ENCODE measurements at places on chromosomes 3 and 15.

DNA sequence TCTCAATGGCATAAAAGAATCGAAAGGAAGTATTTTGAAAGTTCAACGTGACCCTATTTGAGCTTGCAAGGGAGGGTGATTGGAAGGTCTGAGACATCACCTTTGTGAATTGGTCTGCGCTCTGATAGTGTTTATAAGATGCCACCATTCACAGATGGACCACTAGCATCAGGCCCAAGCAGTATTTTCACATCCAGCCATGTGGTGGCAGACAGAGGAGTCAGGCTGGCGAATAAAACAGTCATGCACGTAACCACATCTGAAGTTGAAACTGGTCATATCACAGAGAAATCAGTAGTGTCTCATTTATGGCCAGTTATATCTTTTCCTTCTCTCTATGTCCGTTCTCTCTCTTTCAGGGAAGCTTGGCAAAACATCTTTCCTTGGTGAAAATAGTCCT is 170.1 kb upstream of the ONECUT1 start:
- no peak for DNase-seq

DNA sequence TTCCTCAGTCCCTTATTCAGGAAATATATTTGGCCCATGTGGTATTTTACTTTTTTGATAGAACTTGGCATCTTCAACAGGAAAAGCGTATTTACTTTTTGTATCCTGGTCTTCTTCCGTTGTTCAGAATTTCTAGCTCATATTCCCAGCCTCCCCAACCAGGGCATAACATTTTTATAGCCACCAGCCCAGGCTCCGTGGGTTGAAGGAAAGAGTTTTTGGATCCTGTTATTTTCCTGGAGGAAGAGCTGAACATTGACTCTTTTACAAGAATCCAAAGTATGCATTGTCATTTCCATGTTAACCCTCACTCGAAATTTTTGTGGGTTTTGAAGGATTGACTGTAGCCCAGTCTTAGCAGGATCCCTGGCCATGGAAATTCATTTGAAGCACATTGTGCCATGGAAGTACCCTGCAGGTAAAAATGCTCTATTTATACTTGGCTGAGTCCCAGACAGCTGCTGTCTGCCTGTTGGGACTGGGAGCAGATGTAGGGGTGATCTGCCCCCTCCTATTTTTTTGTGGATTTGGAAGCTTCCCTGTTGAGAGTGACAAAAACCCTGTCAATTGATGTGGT is 98.8 kb downstream of the AKAP13 start:
- no peak for DNase-seq

DNA sequence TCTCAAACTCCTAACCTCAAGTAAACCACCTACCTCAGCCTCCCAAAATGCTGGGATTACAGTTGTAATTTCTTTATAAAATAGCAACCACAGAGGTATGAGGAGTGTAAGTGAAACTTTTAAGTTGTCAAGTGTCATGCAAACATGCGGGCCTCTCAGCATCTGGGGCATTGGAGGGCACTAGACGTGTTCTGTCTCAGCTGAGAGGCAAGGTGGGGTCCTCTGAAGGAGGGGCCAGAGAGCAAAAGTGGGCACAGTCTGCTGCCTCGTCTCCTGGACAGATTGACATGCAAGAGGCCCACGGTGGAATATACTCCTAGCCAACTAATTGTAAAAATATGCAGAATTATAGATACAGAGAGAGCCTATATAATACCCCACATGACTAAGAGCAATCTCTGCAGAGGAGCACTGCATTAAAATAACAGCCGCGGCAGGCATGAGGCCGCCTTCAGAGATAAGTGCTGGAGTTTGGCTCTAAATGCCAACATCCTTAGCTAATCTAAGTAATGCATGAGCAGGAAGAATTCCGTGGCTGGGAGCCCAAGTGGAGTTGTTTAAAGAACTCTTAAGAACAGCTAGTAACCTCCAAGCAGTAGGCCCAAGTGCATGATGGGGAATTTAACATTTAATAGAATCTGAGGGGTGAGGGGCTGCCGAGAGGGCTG is 87.8 kb upstream of the RNU6-1 start:
- no peak for DNase-seq

DNA sequence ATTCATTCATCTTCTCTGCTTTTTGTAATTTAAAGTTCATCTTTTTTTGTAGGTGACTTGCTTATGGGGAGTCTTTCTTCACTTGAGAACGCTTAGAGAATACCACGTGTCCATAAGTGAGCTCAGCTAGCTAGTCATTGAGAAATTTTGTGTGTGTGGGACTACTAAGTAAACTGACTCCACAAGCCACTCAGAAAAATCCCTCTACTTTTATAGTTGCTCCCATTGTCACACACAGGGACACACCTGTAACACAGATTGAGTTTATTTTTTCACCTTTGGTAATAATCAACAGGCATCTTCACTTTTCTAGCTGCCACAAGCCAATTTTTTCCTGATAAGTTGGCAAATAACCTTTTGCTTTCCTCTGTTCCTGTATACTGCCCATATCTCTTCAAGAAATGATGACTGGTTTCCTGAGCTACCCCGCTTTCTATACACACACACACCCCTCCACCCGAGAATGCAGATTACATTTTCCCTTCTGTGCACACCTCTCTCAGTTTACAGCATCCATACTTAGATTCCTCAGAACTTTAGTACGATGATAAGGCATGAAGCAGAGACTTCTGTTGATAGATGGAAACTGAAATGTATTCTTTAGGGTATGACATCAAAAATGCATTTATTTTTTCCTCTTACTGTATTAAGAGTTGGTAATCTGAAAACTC is 4.6 kb downstream of the TSC22D2 start:
- no peak for DNase-seq

- no peak for DNase-seq
Observed at GRCh38 chr3:139309061-139309591, 34.7 kb upstream of the MRPS22 start.

- DNase-seq: no peak
Observed at GRCh38 chr3:108202080-108202479, 20.1 kb downstream of the IFT57 start.

DNA sequence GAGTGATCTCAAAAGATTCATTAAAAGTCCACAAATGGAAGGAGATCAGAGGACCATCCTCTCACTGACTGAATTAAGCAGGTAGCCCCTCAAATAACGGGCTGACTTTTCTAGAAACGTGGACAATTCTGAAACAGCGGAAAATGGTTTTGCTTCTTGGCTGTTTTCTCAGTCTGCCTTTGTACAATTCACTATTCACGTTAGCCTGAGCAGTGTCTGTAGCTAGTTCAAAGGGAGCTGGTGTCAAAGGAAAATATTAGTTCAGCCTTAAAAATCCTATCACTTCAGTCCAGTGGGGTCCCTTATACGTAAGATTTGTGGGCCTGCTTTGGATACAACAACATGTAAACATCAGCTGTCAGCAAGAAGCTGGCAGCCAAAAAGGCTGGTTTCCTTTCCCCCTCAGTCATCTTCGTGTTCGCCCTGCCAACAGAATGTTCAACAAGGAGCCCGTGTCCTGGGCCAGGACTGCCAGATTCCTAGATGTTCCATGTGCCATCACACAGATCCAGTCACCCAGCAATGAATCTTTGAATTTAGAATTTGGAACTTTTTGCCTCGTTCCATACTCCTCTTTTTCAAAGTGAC is 19.3 kb downstream of the LMCD1 start:
- DNase-seq: no peak

DNA sequence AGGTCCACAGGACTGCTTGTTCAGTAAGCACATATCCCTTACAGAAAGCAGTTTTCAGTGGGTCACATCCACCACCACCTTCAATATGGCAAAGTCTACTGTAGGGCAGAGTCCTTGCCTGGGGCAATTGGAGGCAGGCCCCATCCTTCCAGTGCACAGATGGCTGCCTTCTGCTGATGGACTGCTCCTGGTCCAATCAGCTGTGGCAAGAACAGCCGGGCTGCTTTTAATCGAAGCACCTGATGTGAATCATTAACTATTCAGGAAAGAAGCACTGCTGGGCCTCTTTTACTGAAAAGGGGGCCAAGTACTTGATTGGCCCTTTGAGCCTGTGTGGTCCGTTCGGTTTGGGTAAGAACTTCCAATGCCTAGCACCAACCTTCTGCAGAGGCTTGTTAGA is 24.4 kb downstream of the LARS2 start:
- DNase-seq: no peak

DNA sequence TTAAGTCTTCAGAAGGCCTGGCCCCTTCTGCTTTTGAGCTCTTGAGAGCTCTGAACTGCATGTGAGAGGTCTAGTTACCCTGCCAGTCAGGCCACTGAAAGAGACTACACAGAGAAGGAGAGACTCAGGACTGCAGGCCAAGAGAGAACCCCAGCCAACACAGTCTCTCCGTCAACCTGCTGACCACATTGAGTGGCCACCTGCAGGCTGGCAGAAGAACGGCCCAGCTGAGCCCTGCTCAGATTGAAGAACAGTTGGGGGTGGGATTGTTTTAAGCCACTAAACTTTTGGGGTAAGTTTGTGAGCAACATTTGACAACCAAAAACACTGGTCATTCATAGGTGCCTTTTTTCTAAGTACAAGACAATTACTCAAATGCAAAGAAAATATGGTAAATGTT is 273.5 kb upstream of the CCDC54 start:
- DNase-seq: no peak

- peak; percentile 23 for DNase-seq
Observed at GRCh38 chr15:85044251-85044853, 62.7 kb downstream of the PDE8A start.

- DNase-seq: no peak
Observed at GRCh38 chr3:104578558-104578957, 788.2 kb upstream of the ALCAM start.

DNA sequence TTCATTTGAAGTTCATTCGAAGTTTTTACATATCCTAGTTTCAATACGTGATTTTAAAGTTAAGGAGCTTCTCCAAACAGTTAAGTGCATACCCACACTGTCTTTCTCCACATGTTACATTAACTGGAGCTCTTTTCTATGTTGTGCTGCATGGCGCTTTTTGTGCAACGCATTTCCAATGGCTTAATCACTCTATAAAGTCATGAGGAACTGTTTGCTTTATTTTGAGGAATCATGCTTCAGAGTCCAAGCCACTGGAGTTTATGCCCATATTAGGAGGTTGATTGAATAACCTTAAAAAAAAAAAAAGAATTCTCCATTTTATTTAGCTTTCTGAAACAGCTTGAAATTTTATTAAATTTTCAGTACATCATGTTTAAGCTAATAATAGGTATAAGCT is 109.4 kb upstream of the MBNL1 start:
- DNase-seq: no peak

DNA sequence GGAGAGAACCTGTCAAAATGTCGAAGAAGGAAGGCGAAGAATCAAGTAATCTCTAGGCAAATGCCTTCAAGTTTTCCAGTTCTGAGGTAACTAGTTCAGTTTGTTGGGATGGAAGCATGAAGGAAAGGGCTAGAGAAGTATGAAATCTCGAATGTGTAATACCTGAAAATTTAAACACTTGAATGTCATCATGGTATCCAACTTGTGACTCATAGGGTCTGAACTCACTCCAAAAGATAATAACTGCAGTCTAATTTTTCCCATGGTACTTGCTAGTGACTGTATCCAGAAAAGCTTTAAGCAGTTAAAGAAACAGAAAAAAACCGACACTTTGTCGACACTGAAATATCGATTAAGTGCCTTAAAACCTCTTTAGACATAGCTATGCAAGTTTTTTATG is 102.9 kb upstream of the CHRM5 start:
- no peak for DNase-seq

DNA sequence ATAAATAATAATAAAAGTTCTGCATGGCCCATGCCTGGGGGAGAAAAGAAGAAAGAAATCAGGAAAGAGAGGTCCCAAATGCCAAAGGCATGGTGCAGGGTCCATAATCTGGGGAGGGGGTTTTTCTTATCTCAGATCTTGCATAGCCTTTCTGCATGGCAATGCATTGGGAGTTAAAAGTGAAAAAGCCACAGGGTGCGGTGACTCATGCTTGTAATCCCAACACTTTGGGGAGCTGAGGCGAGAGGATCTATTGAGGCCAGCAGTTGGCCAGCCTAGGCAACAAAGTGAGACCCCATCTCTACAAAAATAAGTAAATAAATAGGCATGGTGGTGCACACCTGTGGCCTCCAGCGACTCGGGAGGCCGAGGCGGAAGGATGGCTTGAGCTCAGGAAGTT is 76.8 kb upstream of the GATA2 start:
- DNase-seq: no peak
